ENCODE measurements at places on chromosomes 6 and 20.

DNA sequence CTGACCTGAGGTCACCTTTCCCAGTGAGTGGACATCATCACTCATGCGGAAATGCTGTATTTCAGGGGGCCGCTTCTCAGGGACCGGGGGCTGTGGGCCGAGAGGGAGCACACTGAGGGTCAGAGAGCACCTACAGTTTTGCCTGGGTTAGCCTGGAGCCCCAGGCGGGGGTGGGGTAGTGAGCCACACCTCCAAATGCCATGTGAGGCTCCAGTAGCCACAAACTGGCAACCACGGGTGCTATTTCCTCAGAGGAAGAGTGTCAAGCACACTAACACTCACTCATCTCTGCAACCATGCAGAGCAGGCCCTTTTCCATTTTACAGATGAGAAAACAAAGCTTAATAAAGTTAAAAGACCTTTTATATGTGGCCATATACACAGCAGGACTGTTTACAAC lies 4.7 kb downstream of the EHMT2 start:
- no peak for DNase-seq

GRCh38 chr6:43943099-43943766 lies 173.2 kb downstream of the VEGFA start:
- DNase-seq: no peak

DNA sequence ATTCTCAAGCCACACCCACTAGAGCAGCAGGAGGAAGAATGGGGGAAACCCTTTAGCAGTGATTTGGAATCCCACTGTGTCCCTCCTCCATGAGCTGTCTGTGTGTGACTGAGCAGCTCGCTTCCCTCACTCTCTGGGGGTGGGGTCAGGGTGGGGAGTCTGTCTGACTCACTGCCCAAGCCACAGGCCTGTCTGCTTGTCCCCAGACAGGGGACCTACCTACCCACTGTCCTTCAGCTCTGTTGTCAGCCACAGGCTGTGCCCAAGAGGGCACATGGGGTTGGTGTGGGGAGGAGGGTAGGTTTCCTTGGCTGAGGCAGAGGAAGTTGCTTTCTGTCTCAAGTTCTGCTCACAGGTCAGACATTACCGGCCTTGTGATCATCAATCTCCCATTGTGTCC lies 127.0 kb downstream of the MAFB start:
- DNase-seq: no peak

GRCh38 chr6:148775161-148775560 lies 28.3 kb downstream of the UST start:
- no peak for DNase-seq

DNA sequence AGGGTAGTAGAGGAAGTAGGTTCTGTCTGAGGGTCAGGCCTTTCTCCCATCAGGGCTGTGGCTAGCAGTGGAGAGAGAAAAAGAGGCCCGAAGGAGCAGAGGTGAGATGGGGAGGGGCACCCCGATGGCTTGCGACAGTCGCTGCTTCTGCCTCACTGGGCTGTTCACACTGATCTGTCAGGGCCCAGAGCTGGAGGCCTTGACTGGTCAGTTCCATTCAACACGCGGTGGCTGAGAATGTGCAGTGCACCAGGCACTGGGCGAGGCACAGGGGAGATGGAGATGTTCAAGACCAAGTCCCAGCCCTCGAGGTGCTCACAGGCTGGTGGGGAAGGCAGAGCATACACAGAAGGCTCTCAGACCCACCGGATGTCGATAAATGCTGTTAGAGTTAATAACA lies 21.4 kb downstream of the SLC12A5 start:
- no peak for DNase-seq

GRCh38 chr6:41066867-41067304 lies 5.3 kb downstream of the OARD1 start:
- DNase-seq: peak; percentile 29

- DNase-seq: no peak
These were observed 5.2 kb downstream of the RBM38 start for GRCh38 chr20:57396212-57396983.

DNA sequence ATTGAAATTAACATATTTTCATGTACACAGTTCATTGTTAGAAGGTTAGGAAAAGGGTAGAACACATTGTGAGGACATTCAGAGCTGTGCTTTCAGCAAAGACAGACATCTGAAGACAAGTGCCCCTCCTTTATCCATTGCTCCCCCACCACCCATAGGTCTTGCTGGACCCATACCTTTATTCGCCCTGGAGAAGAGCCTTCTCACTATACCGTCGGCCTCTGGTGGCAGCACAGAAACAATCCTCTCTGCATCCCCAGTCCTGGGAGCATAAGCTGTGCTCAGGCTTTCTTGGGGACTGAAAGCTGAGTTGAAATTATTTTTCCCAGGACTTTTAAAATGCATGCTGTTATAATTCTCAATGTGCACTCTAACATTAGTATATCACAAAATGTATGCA lies 372.3 kb downstream of the EPHA7 start:
- no peak for DNase-seq

Data from stimulated activated naive CD8-positive, alpha-beta T cell treated with anti-CD3 and anti-CD28 coated beads, Interleukin-15, amount 100 ng/mL, for 72 hours (primary cell).